ENCODE measurements at places on chromosomes 6 and 20. TPM values are rescaled to one million over a fixed set of nuclear protein-coding genes. Genes with fewer than 3 reads are reported as not detected.

DNA sequence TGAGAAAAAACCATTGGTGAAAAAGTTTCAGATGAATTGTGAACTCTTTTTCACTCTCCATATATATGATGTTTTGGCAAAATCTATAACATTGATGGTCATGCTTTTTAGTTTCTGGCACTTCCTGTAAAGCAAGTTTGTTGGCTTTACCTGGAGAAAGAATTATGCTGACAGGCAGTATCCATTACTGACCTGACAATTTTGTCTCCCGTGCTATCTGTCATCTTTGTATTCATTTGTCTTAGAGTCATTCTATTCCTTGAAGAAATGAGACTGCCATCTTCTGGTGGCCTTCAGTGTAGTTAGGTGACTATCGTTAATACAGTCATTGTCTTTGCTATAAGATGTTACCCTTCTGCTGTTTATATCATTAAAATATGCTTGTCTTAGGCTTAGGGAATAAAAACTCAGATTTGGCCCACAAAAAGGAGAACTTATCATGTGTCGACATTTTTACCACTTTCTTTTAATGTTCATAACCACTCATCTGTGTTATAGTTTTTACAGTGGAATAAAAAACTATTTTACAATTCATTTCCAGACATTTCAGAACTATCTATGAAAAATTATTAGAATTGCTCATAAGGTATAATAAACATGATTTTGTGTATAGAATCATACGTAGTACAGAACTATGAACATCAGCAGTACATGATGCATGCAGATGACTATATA is 707.0 kb downstream of the EPM2A start:
- peak; percentile 45 for DNase-seq

SLC32A1 gene
- total RNA-seq, result not detected

DNA sequence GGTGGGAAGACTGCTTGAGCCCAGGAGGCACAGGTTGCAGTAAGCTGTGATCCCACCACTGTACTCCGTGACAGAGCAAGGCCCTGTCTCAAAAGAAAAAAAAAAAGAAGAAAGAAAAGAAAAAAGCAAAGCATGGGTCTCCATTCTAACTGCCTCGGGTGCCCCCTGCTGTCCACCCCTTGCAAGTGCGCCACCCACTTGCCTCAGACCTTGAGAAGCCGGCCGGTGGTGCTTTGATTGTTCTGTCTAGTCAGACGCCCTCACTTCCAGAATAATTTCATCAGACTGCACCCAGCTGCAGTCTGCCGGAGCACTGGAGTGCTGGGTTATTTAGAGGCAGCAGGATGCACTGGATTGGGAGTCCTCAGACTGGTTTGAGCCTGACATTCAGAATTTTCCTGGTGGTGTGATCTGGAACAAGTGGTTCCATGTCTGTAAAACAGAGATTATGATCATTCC is 17.6 kb upstream of the TM9SF4 start:
- DNase-seq, result peak; percentile 57

COL20A1 gene
- not detected for total RNA-seq

DNA sequence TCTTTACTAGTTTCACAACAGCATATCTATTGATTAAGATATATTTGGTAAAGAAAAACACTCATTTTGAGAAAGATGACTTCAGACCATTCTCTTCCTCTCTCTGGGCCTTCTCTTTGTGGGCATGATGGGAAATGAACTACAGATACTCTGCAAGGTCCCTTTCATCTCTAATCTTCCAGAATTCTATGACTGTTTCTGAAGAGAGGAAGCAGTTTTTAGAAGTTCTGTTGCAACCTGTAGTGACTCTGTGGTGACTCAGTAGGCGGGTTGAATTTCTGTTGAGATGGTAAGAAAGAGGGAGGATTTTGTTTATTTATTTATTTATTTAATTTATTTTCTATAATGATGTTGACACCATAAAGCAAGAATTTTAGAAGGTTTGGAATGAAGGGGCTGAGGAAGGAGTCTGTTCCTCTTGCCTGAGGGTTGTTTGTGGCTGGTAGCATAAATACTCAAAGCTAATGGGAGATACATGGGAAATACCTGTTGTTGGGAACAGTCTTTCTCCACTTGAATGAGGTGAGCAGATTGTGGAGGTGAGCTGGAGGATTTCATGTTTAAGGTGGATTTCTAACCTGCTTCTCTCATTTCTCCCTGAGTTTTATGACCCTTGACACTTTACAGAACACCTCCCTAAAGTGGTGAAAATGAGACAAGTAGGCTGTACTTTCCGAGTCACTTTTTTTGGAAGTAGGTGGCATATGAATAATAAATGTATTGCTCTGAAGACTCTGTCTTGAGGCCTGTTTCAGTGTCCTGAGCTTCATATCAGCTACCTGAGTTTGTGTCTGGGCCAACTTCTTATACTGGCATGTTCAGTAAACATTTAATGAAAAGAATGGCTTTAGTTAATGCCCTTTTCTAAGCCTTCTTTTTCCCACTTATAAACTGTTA is 15.0 kb downstream of the ACSS2 start:
- DNase-seq, result peak; percentile 84

DNA sequence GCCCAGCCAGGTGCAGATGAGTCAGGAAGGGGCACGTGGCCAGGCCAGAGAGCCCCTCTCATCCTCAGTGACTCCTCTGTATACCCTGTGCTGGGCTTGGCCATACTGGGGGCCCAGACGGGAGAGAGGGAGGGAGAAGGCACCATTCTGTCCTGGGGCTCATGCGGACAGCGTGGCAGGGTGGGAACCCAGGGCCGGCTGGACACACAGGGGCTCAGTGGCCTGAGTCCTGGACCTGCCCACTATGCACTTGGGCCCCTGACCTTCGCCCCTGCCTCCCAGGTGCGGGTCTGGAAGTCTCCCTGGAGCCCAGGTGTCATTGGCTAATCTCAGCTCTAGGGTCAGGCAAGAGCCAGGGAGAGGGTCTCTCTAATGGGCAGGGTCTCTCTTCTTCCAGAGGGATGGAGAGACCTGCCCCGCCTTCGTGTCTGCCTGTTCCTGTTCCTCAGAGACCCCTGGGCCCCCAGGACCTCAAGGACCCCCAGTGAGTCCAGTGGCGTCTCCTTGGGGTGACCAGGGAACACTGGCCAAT is 27.7 kb downstream of the COL20A1 start:
- DNase-seq, result no peak

- DNase-seq, result peak; percentile 45
Measured at GRCh38 chr6:31575335-31575901, at the start of gene TNF. Gene TNF (plus strand): TSS chr6:31575565. CDS start chr6:31575742, 177 bp downstream.

DNA sequence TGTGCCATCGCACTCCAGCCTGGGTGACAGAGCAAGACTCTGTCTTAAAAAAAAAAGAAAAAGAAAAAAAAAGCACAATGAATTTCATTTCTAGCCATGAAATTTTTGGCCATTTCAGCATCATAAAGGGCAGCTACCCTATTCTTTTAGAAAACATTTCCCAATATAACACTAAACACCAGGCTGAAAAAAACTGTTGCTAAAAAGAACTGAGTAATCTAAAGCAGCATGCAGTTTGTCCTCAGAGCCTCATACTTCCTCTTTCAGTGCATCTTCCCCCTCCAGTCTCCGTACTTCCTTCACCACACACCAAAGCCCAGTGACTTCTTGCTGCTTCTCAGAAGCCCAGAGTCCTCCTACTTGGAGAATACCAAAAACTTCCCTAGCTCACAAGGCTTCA is 5.6 kb upstream of the IFNGR1 start:
- DNase-seq, result no peak

DNA sequence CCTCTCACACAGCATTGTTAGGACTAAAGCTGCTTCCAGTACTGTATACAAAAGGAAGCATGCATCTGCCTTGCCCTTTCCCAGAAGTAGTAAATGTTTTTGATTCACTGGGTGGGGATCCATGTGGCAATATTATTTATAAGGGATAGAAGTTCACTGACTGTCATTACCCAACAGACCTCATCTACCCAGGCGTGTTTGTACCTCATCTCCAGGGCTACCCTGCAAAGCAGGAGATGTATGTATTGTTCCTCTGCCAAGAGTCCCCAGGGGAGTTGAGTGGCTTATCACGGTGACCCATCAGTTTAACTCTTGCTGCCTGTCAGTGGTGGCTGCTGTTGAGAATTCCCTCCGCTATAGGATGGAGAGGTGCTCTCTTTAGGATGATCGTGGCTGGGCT is 42.5 kb downstream of the SLC24A3 start:
- no peak for DNase-seq

- no peak for DNase-seq
Measured at GRCh38 chr6:93792746-93793145, 373.4 kb upstream of the EPHA7 start.

TSBP1 gene
- not detected for total RNA-seq

DNA sequence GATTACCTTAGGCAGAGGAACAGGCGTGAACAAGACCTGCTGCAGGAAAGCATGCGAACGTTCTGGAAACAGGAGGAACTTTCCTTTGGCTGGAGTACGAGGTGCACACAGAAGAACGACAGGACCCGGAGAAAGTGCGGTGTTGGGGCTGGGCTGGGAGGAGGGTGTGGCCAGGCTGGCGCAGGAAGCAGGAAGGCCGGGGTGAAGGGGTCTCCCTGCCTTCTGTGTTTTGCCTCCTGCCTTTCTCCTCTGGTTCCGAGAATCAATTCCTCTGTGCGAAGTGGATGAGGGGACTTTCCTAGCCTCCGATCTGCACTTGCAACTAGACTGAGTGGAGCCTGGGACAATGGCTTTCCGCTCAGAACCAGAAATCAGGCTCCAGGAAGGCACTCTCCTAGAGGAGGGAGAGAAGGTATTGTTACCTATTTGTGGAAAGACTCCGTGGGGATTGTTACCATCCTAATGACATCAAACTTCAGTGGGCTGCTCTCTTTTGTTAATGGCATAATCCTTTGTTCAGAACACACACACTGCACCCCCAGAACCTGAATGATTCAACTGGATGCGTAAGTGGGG is 22.9 kb upstream of the PLEKHG1 start:
- no peak for DNase-seq

C20orf141 gene
- total RNA-seq, result not detected

GRCh38 chr20:52529826-52530225 is 338.2 kb upstream of the ZFP64 start:
- no peak for DNase-seq

FAM209A gene
- not detected for total RNA-seq

DNA sequence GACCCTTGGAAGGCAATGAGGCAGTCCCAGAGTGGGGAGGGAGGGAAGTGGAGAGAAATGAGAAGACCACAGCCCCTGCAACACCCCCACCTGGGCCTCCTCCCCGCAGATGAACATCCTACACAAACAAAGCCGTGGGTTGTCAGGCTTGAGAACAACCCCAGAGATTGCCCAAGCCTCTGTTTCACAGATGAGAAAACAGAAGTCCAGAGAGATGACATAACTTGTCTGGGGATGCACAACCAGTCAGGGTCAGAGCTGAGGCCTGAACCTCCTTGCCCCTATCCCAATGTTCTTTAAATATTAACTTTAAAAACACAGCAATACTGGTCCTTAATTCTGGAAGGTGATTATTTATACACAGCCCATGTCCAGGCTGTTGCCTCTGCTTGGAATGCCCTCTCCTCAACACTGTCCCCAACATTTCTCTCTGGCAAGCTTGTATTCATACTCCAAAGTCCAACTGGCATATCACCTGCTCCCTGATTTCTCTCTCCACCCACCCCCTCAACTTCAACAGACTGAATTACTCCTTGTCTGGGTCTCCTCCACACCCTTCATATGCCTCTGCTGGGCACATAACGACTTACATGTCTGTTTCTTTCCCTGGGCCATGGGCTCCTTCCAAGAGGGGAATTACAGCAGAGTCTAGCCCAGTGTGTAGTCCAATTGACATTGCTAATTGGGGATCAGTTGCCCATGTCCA is 135.5 kb upstream of the LRFN2 start:
- no peak for DNase-seq

- no peak for DNase-seq
Measured at GRCh38 chr6:43695967-43696291, 8.3 kb upstream of the MRPS18A start.

MRPS18B gene
- total RNA-seq, result 89.5 TPM

DNA sequence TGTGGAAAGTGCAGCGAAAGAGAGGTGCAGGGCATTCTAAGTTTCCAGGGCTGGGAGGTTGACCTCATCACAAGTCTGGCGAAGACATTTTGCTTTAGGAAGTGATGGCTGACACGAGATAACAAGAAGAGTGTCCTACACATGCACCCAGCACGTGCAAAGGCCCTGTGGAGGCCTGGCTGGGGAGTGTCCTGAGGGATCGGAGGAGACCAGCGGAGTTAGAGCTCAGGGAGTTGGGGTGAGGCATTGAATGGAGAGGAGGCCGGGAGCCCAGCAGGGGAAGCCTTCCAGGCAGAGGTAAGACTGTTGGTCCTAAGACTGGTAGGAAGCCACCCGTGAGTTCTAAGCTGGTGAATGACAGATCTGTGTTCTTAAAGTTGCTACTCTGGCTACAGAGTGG is 58.4 kb downstream of the PPP1R14C start:
- DNase-seq, result no peak

GRCh38 chr6:55977959-55978665 is 102.7 kb upstream of the BMP5 start:
- no peak for DNase-seq
